ENCODE measurements at places on chromosomes 5 and 9.

- DNase-seq, result no peak
Measured at GRCh38 chr5:63128018-63128417, 549.4 kb downstream of the LRRC70 start.

GRCh38 chr5:72530196-72530595 is 23.0 kb upstream of the ZNF366 start:
- DNase-seq, result no peak

DNA sequence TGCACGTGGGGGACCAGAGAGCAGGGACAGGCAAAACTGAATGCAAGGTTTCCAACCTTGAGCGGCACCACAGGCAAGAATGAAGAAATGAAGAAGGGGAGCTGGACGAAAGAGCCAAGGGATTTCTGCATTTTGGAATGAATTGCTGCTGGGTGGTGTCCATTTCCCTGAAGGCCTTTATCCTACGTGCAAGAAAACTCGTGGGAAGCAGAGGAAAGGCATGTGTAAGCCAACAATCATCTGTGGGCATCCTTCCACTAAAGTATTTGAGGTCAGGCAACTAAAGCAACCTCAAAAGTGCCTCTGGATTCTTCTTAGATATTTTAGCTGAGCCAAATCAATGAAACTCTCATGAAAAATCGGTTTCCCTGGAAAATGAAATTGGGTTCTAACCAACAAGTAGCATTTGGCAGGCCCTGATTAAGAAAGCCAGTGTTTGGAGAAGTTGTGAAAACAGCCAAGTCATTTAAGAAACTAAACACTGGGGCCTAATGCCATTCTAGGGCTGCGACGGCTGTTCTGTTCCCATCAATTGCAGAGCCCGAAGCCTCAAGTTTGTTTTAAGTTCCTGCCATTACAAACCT is 4.7 kb upstream of the TGFBI start:
- DNase-seq, result no peak

DNA sequence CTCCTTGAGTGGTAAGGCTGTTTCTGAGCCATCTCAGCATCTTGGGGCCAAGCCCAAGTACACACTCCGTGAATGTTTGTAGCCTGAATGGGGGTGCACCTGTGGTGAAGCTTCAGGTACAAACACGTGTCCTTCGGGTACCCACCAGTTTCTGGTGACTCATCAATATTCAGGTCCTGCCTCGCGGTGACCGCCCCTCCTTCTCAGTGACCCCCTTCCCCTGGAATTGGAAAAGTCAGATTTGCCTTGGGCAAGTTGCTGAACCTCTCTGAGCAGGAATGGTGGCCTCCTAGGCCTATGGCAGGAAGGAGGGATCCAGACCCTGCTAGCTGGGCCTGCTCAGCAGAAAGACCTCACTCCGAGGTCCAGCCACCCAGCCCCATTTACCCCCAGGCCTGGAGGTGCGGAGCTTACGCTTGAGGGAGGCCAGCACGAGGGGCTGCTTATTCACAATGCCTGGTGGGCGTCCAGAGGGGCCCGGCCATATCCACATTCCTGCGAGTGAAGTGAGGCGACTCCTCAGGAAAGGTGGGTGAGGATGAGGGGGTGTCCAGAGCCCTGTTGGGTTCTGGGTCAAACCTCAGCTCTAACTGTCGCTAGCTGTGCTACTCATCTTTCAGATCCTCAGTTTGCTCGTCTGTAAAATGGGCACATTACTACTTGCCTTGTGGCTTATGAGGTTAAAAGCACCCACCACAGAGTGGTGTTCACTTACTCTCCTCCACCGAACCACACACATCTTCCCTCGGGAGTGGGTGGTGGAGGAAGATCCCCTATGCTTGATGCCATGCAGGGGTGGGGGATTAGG is 7.0 kb downstream of the ADGRD2 start:
- no peak for DNase-seq

DNA sequence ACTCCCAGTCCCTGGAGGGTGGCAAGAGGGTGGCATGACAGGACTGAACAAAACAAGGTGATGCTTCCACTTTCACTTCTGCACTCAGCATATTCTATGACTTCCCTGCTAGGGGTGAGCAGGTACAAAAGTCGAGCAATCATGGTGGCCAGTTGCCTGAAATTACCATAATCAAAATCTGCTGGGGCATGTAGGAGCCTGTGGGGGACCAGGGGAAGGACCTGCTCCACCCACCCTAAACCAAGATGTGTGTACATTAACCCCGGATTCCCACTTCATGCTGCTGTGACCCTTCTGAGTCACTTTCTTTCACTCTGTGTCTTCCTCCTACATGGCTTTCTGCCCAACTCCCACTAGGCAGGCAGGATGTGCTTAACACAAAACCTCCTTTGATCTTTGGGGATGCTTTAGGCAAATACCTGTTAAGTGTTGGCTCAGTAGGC is 73.3 kb upstream of the PHF24 start:
- DNase-seq, result no peak

DNA sequence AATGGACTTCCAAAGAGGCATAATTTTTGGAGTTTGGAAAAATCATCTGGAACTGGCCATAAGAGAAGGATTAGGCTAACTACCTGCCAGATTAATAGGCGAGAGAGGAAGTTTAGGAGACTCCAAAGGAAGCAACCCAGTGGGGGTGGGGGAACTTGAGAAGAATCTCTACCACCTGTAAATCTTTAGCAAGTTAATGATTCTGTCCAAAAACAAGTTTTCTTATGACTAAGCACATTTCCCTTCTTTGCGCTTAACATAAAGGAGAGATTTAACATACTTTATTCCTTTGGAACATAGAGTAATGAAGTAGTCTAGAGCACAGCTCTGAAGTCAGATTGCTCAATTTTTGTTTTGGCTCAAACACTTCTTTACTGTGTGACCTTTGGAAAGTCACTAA is 58.2 kb upstream of the PAPPA start:
- no peak for DNase-seq

DNA sequence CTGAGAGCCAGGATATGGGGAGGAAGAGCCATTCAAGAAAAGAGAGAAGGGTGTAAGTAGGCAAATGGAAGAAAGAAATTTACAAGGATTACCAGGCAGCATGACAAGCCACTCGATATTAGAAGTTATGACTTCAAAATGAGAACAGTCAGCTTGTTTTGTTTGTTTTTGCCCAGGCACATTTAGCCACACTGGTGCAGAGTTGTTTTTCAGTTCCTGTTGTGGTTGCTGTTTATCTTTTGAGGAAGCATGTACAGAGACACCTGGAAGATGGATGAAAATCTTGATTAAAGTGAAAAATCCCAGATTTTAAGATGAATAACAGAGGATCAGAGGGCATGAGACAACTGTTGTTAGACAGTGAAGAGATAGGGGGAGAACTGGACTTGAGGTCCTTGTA is 199.1 kb downstream of the MTRR start:
- no peak for DNase-seq

GRCh38 chr9:69877852-69878514 is 57.4 kb downstream of the CFAP95 start:
- DNase-seq, result no peak

- no peak for DNase-seq
Measured at GRCh38 chr5:55541056-55541635, 6.4 kb upstream of the PLPP1 start.

DNA sequence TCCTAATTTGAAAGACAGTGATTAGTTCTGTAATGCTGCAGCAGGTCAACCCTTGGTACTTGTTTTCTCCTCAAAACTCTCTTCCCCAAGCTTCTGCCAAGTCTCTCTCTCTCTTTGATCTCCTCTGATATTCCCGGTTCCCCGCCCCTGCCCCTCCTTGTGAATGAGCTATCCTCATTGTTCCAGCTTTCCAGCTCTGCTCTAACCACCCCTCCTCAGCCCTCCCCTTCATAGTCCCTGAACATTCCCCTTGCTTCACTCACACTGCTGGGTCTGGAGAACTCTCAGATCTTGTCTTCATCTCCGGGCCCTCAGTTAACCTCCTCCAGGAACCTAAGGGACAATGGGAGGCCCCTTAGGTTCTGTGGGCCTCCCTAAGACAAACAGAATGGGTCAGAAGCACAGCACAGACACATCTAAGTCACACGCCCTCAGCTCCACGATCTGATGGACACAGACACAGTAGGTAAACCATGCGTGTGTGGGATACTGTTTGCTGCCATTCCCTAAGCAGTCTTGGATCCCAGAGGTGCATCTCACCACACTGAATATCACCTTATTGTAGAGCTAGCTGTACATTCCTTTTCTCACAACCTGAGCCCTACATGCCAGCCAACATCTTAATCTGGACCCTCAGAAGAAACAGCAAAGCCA is 17.4 kb upstream of the LARP1 start:
- peak; percentile 84 for DNase-seq

- no peak for DNase-seq
Measured at GRCh38 chr5:177997319-177997670, 1.3 kb upstream of the PROP1 start.

- DNase-seq, result peak; percentile 74
Measured at GRCh38 chr9:16519001-16519400, 351.5 kb downstream of the BNC2 start.

- DNase-seq, result no peak
Measured at GRCh38 chr5:119292701-119293515, 62.9 kb upstream of the TNFAIP8 start.

GRCh38 chr9:17594961-17595360 is 16.1 kb downstream of the SH3GL2 start:
- no peak for DNase-seq

GRCh38 chr5:118597543-118597942 is 390.8 kb downstream of the DTWD2 start:
- no peak for DNase-seq

DNA sequence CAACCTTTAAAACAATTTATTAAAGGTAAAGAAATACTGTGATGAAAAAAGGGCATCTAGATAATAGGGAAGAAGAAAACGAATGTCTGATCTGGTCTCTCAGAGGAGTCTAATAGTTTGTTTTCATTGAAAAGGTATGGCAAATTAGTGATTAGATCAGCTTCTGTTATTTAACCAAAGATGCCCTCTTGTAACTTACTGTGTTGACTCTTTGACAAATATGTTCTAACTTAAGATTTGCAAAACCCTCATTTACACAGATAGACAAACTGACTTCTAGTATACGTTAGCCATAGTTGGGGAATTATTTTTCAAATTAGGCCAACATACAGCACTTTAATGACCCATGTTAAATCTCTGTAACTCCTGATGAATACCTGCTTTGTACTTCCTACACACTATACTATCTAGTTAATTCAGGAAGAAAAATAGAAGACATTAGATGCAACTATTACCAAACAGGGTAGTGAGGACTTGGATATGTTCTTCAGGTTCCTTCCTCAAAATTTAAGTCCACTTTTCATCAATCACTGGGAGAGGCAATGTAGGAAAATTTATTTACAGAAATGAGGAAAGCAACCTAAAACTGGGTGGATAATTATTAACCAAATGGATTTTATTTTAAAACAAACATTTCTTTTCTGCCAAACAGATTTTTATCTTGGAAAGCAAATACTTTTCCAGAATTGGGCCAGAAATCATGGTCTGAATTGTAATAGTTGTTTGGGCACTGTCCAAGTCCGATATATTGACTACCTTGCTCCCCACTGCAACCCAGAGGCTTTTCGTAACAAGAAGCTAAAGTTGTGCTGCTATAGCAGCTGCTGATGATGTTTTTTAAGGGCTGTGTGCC is 66.4 kb upstream of the PPP2R2B start:
- no peak for DNase-seq

DNA sequence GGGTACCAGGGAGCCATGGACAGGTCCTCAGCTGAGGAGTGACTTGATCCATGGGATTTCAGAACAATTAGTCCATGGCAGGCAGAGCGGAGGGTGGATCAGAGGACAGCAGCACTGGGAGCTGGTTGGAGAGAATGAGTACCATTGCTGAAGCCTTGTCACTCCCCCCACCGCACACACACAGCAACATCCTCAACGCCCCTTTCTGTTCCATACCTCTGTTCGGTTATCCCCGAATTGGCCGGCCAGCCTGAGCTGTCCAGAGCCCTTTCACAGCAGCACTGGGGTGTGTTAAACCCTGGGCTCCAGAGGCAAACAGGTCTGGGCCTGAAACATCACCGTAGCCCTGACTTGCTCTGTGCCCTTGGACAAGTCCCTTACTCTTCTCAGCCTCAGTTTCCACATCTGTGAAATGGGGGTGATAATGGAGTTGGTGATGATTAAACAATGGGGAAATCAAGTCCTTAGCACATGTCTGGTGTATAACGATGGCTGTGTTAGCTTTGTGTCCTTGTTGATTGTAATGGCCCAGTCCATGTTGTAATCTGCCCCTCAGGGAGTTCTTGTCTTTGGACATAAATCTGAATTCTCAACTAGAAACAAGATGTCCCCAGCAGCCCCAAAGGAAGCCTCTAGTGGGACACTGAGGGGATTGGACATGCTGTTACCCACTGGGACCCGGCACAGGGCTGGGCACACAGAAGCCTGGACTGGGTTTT is 16.9 kb downstream of the GSN start:
- no peak for DNase-seq

DNA sequence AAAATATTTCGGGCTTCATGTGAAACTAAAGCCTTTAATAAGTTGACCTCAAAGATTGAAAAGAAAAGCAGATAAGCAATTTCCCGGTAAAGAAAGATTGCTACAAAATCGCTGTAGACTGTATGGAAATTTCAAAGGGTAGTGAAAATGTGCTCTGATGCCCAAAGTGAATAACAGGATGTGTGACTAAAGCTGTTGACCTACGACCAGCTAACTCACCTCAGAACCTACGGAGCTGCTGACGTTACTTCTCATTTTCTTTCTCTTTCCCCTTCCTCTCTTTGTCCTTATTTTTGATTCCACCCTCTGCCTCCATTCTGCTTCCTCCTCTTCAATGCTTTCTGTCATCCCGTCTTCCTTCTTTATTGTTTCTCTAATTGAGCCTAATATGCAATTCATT is 103.2 kb downstream of the PDE4D start:
- no peak for DNase-seq

DNA sequence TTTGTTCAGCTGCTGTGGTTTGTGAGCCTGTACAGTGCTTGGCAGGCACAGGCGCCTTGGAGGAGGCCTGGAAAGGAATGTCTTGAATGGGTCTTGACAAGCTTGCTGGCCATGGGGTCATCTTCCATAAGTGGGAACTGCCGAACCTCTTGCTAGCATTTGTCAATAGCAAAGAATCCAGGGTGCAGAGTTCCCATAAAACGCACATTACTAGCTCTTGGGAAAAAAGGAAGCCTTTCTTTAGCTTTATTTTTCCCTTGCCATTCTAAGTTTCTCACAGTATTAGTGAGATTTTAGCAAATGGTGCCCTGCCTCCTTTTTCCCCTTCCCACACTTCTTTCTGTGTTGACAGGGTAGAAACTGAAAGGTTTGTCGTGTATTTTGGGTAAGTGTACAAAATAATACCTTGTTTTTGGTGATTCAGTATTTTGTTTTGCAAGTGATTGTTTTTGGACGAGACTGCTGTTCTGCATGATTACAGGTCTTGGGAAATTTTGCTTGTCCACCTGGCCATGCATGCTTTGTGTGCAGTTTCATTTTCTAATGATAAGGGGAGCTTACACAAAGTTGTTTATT is 82.0 kb downstream of the ADGRV1 start:
- DNase-seq, result peak; percentile 7

DNA sequence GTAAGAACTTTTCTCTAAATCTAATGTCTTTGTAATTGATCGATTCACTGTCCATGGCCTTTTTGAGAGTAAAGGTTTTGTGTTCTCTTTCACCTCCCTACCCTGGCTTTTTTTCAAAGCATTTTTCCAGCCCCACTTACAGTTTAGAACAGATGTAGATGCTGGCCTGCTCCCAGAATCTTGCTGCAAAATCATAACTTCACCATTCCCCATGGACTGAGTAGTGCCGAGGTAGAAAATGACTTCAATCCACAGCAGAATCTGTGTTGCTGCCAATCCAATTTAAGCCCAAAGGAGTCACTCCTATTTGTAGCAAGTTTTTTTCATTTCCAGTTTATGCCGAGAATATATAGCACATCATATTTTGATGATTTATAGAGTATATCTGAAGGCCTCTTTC is 46.5 kb upstream of the CEMIP2 start:
- no peak for DNase-seq

All from ELF-1 (cell line).